Sciatic nerve (tissue), 2 donors: ENCODE measurements at places on chromosomes 1 and 21.

DNA sequence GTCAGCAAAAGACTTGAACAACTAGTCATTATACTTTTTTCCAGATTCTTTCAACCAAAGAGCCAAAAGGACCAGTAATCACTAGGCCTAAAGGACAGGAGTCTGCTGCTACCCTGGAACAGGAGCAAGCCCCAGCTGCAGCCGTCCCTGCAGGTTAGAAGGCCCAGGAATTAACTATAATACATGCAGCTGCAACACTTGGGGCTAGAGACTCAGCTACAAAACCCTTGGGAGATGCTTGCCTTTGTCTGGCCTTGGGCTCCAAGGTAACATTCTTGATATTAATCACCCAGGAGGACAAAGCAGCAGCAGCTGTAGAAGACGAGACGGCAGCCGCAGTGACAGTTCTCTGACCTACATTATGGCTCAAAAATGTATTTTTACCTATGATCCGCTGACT is 841.2 kb upstream of the ADGRL4 start:
- DNase-seq, result no peak

- no peak for DNase-seq
Observed at GRCh38 chr1:205597691-205598314, 34.0 kb downstream of the ELK4 start.

GRCh38 chr1:162720996-162721395 is 69.5 kb upstream of the HSD17B7 start:
- DNase-seq, result no peak

DNA sequence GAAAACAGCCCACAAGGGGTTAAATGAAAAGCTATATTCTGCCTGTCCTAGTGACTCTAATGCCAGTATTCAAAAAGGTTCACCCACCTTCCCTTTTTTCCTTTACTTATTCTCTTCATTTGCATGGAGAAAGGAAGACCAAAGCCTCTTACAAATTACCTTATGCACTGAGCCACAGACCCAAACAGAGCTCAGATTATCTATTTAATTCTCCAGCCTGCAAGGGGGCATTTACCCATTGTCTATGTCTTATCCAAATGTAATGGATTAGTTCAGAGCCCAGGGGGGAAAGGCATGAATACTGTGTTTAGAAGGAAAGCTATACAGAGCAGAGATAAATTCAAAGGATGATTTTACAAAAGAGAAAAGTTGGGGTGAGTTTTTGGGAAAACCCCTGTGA is 388.5 kb downstream of the OMA1 start:
- DNase-seq, result no peak

DNA sequence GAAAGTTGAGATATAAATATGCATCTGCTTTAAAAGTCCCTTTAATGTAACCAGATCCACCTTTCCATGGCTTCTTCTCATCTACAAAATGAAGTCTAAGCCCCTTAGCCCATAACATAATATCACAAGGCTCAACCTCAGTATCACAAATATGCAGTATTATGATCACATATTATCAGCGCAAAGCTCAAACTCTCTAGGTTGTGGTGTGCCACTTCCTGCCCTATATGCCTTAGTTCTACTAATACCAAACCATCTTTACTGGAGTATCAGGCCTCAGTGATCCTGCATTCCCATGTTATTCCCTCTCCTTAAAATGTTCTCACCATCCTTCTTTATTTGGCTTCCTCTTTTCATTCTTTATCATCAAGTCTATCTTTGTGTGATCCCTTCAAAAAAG is 301.8 kb downstream of the NEGR1 start:
- no peak for DNase-seq

DNA sequence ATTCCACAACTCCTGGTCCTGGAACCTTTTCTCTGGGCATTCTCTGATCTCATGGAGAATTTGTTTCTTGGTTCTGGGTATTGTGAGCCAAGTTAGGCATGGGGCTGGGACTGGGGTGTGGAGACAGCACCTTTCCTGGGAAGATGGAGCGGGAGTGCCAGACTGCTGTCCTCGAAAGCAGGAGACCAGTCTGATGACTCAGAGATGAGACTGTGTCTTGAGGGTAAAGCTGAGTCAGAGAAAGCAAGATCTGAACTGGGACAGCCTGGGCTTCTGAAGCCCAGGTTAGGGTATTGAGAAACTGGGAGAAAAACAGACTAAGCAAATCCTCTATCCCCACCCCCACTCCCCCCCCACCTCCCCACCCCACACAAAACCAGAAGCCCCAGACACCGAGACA is 2.2 kb upstream of the KANK4 start:
- DNase-seq, result no peak

DNA sequence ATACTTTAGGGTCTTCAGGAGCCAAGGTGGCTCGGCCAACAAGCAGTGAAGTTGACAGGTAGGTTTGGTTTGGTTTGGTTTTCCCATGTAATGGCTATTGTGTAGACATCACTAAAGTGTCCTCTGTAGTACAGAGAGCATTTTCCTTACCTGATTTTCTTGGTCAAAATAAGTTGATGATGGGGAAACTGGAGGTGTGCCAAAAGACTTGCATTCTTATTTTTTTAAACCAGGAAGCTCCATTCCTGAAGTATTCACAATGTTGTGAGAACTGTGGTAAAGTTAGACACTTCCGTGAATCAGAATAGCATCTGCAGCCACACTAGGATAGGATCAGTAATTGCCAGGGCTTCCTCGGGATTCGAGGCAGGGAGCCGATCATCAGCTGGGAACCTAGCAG is 2.9 kb downstream of the ZBTB37 start:
- DNase-seq, result no peak

- no peak for DNase-seq
Observed at GRCh38 chr1:163163881-163164582, 38.7 kb downstream of the RGS5 start.

- no peak for DNase-seq
Observed at GRCh38 chr1:86926883-86927282, 12.4 kb downstream of the HS2ST1 start.

DNA sequence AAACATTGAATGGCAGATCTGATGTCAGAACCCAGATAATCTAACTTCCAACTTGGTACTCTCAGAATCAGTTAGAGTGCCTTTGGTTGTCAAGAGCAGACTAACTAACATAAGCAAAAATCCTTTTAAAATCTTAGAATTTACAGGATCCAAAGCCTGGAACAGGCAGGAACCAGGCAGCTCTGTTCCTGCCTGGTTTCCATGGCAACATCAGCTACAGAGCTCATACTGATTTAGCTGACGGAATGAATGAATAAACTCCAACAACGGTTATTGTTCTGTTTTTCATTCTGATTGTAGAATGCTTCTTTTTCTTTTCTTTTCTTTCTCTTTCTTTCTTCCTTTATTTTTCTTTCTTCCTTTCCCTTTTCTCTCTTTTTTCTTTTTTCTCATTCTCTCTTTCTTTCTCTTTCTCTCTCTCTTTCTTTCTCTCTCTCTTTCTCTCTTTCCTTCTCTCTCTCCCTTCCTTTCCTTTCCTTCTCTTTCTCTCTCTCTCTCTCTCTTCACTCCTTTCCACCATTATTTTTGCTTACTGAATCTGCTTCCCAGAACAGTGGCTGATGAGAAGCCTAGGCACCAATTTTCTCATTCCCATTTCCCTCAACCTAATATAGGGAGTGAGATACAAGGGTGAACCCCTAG is 121.6 kb downstream of the RGS7 start:
- DNase-seq, result no peak

DNA sequence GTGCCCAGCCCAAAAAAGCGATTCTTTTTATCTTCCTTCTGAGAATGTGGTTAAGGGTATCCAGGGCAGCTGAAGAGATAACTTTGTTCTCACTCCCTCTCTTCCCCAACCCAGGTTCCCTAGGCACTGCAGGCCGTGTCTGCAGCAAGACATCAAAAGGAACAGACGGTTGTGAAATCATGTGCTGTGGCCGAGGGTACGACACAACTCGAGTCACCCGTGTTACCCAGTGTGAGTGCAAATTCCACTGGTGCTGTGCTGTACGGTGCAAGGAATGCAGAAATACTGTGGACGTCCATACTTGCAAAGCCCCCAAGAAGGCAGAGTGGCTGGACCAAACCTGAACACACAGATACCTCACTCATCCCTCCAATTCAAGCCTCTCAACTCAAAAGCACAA is 11.4 kb downstream of the WNT2B start:
- DNase-seq, result no peak

GRCh38 chr1:186014370-186015037 is 280.3 kb downstream of the HMCN1 start:
- no peak for DNase-seq

GRCh38 chr1:117577191-117577885 is 28.5 kb upstream of the TENT5C start:
- DNase-seq, result no peak

- DNase-seq, result no peak
Observed at GRCh38 chr1:207336559-207337467, 15.3 kb downstream of the CD55 start.

- DNase-seq, result no peak
Observed at GRCh38 chr1:3206696-3207095, 137.7 kb downstream of the PRDM16 start.

DNA sequence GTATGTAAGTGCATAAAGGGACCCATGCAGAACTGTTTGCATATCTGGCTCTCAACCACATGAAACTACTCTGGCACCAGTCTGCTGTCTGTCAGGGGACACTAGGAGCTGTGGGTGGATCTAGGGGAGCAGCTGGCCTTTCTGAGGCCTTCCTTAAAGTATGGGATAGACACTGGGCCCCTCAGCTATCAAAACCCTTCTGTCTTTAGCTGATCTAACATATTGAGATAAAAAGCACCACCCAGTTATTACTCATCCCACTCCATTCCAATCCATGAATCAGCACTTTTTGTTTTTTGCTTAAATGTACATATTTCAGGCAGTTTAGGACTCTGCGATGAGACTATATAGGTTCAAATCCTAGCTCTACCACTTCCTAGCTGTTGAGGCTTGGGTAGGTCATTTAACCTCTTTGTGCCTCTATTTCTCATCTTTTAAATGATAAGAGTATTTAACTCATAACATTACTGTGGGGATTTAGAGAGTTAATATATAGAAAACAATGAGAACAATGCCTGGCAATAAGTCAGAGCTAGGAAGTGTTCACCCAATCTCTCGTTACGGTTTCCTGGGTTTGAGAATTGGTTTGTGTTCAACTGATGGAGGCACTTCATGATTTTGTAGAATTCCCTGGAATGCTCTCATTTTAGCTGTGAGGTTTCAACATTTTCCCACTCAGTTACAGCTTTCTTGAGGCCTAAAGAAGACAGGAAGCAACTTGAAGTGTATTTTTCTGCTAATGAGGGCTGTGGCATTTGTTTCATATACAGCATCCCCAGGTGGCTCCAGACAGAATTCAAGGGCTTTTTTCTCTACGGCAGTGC is 68.9 kb downstream of the LRIG2 start:
- DNase-seq, result no peak

GRCh38 chr1:7942214-7942921 is 1.7 kb upstream of the TNFRSF9 start:
- DNase-seq, result peak; percentile 80

- DNase-seq, result peak; percentile 85
Observed at GRCh38 chr1:234544087-234544579, 65.2 kb upstream of the TARBP1 start.

DNA sequence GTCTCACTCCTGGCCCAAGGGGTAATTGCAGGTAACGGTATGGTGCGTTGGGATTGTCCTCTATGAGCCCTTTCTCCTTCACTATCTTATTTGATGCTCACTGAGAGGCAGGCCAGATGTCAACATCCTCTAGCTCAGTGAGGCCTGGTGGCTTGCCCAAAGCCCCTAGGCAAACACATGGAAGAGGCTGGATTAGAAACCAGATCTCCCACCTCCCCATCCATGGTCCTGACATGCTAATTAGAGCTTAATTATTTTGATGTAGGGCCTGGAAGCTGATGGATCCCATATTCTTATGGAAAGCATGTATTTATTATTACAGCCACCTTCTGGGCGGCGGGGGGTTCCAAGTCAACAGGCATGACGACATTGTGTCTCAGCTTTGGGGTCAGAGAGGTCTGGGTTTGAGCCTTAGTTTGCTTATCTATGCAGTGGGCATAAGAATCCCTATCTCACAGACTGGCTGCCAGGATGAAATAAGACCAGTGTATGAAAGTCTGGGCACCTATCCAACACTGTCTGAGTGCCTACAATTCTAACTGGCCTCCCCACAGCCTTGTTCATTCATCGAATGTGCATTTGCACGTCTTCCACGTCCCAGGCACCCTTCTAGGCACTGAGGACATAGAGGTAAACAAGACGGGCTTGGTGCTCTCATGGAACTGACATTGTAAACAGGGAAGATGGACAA is 6.2 kb downstream of the SMPDL3B start:
- DNase-seq, result no peak

- DNase-seq, result no peak
Observed at GRCh38 chr1:46656643-46657042, 11.5 kb downstream of the ATPAF1 start.

DNA sequence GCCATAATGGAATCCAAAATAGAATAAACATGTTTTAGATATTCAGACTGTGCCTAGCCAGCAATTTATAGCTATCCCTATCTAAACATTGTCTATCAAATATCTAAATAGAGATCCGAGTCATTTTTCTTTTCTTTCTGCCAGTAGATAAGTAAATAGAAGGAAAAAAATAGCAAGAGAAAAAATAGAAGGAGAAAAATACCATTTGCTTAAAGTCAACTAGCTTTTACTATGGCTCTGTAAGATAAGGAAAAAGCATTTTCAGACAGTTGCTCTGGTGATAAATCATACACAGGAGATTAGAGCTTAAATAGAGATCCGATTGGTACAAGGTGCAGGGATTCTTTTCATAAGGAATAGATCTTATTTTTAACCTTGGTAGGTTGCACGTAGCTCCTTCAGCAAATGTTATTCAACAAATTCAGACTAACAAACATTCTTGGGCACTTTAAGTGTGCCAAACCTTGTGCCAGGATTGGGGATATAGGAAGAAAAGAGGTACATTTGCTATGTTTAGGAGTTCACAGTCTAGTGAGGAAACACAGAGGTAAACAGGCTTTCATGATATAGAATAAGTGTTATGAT is 70.1 kb upstream of the CCDC190 start:
- DNase-seq, result no peak

DNA sequence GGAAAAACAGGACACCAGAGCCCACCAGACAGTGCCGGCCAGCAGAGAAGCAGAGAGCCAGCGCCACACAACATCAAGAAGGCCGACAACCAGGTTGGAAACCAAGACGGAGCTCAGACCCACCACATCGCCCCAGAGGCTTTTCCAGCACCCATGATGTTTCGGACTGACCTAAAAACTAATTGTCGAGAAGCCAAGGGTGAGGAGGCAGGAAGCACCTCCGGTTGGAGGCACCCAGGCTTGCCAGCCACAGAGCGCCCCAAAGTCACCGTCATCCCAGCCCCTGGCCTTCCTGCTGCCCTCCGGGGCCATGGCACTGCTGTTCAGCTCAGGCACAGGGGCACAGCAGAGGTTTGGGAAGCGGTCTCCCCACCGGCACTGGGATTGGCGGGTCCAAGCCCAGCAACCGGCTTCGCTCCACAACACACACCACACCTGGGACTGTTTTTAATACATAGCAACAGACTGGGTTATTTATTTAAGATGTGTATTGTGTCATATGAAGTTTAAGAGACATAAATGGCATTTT is 67.2 kb downstream of the SLC37A1 start:
- DNase-seq, result no peak
